ENCODE measurements at places on chromosomes 7 and 10. TPM values are rescaled to one million over a fixed set of nuclear protein-coding genes. Genes with fewer than 3 reads are reported as not detected.

DNA sequence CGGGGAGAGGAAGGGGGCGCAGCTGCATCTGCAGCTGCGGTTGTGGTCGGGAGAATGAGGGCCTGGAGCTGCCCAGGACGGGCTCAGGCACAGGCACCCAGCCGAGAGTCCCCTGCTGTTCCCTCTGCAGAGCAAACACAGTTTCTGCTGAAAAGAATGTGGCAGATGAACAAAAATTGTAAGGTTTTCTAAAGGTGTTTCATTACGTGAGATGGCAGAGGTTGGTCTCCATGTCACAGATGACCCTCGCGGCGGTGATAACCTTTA lies 456.2 kb downstream of the DNAJB6 start:
- H3K27me3 ChIP-seq = no peaks in the 10 kb centered on the region
- no peak overlapping the region for H3K4me3 ChIP-seq
- no peaks in the 10 kb centered on the region for H3K36me3 ChIP-seq
- H3K27ac ChIP-seq = no peak overlapping the region
- no peaks in the 10 kb centered on the region for H3K4me1 ChIP-seq

C7orf57 gene
- total RNA-seq = not detected

GRCh38 chr7:106620676-106621075 lies 40.3 kb downstream of the CCDC71L start:
- no peak overlapping the region for H3K4me3 ChIP-seq
- H3K27ac ChIP-seq = no peak overlapping the region
- no peak for DNase-seq

DNA sequence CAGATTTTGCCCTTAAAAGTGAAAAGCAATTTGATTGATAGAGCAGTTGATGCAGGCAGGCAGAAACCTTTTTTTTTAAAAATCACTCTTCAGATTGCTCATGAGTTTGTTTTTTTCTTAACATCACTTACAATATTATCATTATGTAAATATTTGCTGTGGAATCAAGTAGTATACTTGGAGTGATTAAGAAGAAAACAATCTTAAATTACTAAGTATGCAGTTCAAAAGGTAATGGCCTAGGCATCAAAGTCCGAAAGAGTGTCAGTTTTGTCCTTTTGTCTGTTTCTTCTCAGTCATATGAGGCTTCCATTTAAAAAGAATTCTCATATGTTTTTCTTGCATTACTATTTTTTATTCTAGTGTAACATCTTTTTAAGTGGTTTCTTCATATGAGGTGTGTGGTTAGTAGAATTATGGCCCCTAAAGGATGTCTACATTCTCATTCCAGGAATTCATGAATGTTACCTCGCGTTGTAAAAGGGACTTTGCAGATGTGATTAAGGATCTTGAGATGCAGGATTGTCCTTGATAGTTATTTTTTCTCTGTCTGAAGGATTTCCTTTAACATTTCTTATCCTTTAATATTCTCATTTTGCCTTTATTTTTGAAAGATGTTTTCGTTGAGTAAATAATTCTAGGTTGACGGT lies 44.0 kb downstream of the BICC1 start:
- no peaks in the 10 kb centered on the region for H3K36me3 ChIP-seq
- H3K4me1 ChIP-seq = no peaks in the 10 kb centered on the region
- no peak overlapping the region for H3K27ac ChIP-seq
- DNase-seq = no peak
- H3K27me3 ChIP-seq = no peaks in the 10 kb centered on the region

CHCHD1 gene
- 52.3 TPM for total RNA-seq

All from adrenal gland (tissue), 19 donors.